ENCODE measurements at places on chromosomes 13 and 19.

DNA sequence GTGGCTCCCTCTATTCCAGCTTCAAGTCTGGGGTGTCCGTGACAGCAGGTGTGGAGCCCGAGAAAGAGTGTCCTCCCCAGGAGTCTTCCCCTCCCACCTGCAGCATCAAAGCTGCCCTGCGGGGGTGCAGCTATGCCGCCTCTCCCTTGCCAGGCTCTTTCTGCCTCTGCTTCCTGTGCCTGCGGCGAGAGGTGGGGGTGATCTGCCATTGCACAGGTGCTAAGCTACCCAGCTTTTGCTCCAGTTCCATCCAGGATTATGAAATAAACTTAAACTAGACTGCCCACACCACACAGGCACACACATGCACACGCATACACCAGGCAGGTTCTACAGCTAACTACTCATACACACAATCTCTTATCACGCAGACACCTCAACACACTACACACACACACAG lies 104.7 kb upstream of the CLDN10 start:
- DNase-seq: no peak

GRCh38 chr13:31631071-31631470 lies 108.3 kb upstream of the RXFP2 start:
- DNase-seq: no peak

GRCh38 chr19:1214862-1215731 lies 9.5 kb downstream of the STK11 start:
- DNase-seq: no peak

DNA sequence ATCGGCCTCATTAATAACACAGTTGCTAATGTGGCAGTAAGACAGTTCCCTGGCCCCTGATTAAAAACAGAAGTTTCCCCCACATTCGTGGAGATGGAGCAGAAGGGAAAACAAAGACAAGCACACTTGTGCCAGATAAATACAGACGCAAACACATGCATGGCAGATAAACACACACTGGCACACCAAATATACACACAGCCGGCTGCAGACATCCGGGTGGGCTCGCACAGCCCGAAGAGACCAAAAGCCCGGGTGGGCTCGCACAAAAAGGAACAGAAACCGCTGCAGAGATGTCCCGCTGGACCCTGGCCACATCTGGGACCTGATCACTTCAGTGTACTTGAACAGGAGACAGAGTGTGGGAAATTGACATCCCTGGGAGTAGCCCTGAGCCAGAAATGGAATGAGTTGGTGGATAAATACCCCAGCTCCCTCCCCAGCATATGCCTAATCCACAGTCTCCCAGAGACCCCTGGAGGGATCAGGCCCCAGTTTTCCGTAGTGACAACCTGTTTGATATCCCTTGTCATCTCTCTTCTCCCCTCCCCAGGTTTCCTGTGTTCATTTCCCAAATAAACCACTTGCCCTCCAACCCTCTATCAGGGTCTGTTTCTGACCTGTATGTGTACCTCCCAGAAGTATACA lies 36.0 kb upstream of the ADGRE5 start:
- DNase-seq: no peak

- no peak for DNase-seq
Observed at GRCh38 chr19:56681702-56682101, 10.1 kb upstream of the ZNF835 start.

- no peak for DNase-seq
Observed at GRCh38 chr19:49133621-49134454, 14.5 kb downstream of the PPFIA3 start.

- no peak for DNase-seq
Observed at GRCh38 chr19:6087074-6087571, 23.2 kb downstream of the RFX2 start.

DNA sequence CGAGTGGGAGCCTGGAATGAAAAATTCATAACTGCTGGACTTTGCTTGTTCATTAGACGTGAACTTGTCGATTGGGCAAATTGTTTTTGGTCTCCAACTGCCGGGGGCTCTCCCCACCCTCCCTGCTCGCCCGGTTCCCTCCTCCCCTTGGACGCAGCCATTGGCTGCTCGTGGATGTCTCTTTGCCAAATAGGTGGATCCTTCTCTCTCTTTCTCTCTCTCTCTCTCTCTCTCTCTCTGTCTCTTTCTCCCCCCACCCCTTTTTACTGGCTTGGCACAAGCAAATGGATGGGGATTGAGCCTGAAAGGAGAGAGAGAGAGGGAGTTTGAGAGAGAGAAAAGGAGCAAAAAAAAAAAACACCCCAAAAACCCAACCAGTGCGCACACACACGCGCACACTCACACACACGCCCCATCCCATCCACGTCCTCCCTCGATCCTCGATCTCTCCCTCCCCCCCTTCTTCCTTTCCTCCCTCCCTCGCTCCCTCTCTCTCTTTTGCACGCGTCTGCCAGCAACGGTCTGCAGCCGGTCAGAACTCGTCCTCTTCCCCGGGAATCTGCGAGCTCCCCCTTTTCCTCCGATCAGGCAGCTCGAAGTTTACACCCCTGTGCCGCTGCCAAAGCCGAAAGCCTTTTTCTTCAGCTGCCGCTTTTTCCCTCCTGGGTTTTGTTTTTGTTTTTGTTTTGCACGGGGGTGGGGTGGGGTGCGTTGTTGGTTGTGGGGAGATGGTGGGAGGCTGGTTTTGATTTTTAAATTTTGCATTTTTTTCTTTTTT lies 27.8 kb downstream of the NFIX start:
- DNase-seq: peak; percentile 87

DNA sequence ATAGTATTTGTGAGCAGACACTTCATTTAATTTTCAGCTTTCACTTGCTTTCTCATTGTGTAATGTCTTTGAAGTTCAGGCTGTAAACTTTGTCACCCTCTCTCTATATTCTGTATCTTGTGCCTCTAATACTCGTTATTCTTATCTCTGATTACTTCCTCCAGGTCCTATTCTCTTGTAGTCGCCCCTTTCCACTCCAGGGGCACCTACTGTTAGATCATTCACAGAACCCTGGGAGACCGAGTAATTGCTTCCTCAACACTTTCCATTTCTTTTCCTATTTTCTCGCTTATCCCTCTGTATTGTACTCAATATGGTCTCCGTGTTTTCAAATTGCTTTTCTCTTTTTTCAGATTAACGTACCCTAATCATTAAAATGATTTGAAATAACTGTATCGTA lies 93.9 kb upstream of the TDRD3 start:
- no peak for DNase-seq

GRCh38 chr19:29422486-29423085 lies 103.2 kb upstream of the VSTM2B start:
- DNase-seq: no peak

- DNase-seq: no peak
Observed at GRCh38 chr13:112840472-112841302, 128.3 kb upstream of the MCF2L start.

DNA sequence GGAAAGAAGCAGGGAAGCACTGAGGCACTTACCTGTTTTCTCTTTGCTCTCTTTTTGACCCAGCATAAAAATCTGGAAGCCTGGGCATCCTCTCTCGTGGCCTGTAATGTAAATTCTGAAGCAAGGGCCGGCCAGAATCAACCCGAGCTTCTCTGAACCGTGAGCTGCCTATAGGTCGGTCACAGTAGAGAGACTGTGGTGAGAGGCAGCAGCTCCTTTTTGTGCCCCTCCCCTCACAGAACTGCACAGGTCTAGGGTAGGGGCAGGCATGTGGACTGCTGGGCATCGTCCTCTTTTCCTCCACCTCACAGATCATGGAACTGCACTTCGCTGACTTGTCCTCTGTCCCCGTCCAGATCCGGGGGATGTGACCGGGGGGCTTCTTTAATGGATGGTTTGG lies 12.5 kb downstream of the FAM124A start:
- no peak for DNase-seq

DNA sequence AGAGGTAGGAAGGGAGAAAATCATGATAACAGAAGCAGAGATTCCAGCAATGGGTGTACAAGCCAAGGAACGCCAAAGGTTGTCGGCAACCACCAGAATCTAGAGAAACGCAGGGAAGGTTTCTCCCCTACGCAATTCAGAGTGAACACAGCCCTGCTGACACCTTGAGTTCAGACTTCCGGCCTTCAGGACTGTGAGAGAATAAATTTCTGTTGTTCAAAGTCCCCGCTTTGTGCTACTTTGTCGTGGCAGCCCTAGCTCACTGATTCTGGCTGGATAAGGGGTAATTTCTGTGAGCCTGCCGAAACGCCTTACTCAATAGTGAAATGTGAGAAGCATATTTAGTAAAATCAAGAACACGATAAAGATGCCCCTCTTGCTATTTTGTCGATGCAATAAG lies 5.3 kb upstream of the CLEC4G start:
- DNase-seq: no peak

DNA sequence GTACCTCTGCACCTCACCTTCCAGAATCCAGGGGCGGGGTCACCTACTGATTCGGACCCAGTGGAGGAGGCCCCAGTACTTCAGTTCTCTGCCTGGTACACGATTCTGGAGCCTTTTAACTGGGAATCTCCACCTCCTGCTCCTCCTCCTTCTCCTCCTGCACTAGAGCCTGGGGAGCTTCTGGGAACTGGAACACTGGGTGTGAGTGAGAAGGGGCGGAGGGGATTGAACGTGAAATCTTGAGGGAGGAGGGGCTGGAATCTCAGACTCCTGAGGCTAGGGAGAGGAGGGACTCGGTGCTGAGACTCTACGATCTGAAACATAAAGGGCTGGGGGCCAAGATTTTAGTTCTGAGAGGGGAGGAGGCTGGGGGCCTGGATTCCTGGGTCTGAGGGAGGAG lies at the start of gene KLK8:
KLK8 (minus strand) TSS at position 90 of the 400 bp plus-strand sequence. CDS start 437 bp downstream, outside the sequence.
- no peak for DNase-seq

DNA sequence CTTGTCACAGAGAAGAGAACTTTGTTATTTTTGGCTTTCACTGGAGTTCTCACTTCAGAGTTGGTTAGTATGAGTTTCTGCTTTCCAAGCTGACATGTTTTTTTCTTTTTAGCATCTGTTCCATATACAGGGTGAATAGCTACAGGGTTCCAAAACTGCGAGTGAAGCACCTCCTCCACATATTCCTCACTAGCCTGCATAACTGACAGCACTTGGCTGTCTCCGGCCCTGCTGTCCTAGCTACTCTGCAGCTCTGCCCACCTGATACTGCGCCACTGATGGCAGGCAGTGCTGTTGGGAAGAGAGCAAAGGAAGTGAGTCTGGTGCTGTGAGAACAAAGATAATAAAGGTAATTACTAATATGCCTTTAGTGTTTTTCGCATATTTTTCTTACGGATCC lies 6.8 kb downstream of the ATP8A2 start:
- DNase-seq: no peak

- DNase-seq: no peak
Observed at GRCh38 chr13:74316547-74316946, 182.3 kb upstream of the KLF12 start.

GRCh38 chr19:11191273-11191755 lies 6.0 kb downstream of the KANK2 start:
- DNase-seq: no peak

DNA sequence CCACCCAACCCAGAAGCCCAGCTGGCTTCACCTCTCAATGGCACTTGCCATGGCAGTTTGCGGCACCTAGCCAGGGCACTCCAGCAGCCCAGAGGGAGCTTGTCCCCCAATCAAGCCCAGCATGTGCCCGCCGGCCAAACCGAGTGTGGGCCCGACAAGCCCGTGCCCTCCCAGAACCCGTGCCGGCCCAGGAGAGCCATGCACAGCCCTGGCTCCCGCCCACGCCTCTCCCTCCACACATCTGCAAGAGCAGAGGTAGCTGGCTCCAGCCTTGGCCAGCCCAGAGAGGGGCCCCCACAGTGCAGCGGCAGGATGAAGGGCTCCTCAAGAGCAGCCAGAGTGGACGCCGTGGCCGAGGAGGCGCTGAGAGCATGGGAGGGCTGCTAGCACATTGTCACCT lies 2278.0 kb upstream of the PCDH20 start:
- DNase-seq: no peak

DNA sequence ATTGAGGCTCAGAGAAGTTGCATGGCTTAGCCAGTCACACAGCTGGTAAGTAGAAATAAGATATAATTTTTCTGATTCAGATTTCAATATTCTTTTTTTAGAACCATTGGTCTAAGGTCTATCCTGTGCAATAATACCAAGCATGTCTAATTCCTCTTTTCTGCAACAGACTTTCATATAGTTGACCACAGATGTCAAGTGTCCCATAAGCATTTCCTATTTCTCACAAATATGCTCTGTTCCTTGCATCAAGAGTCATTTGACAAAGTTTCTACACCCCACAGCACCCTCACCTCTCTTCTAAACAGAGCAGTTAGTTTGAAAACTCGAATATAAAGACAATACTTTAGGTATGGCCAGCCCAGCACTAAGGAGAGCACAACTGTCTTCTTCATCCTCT lies 26.8 kb upstream of the SACS start:
- DNase-seq: no peak

DNA sequence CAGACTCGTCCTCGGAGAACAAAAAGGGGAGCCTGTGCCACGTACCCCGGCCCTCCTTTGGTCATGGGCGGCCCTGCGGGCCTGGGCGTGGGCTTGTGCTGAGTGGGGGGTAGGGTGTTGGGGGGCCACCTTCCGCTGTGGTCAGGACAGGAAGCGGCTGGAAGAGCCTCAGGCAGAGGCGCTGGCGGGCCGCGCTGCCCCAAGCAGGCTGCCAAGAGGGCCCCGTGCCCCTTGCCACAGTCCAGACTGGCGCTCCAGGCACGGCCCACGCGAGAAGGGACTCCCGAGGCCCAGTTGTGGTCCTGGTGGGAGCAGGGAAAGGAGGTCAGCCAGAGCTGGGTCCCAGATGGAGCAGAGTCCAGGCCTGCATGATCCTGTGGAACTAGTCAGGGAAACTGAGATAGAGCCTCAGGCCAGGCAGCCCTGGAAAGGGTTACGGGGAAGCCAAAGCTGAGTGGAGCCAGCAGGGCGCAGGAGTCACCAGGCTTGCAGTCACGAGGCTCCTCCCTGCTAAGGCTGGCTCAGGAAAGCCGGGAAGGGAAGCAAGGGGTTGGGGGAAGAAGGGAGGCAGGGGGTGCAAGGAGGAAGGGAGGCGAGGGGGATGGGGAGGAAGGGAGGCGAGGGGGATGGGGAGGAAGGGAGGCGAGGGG lies 135.0 kb downstream of the CRYL1 start:
- no peak for DNase-seq

DNA sequence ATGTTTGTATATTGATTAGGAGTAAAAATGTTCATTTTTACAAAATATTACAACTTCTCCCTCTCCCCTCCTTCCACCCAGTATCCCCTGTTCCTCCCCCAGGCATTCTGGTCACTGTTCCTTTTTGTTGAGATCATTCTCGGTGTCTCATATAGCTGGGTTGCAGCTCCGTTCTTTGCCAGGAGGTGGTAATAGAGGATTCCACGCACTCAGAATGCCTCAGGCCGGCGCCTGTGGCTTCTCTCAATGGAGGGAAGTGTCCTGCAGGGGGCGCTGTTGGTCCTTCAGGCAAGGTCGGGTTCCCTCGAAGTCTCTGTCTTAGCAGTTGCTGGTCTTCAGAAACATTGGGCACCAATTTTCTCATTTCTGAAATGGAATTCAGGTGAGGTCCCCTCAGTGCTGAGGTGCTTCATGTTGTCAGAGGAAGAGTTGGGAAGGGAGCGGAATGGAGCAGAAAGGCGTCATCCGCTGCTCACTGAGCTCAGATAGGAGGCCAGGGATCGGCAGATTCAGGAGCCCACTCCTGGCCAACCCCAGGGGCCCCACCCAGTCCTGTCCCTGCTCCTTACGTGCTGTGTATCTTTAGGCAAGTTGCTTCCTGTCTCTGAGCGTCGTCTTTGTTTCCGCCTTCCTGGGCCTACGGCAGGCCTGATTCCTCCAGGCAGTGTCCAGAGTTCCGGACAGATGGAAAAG lies 10.3 kb upstream of the GARIN5A start:
- DNase-seq: peak; percentile 6
